HEK293T (cell line): ENCODE measurements at places on chromosomes 1 and 21.

DNA sequence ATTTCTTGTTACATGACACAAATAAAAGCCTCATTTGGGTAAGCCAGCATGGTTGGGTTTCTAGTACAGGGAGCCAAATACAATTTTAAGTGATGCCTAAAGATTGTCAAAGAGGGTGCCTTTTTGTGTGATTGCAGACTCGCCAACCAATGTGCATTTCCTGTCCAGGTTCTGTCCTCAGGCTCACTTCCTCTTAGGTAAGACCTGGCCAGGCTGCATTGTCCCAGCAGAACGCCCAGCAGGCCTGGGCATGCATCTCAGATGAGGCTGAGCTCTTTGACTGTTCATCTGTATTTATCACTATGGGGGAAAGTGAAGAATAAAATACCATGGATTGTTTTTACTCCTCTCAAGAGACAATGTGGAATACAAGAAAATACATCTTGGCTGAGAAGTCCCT, 49.7 kb downstream of the KCNC4 start:
- no peak for DNase-seq

GRCh38 chr21:33755354-33755753, 113.1 kb downstream of the ITSN1 start:
- no peak for DNase-seq

- DNase-seq, result no peak
These were observed 44.8 kb downstream of the UCHL5 start for GRCh38 chr1:193014400-193014799.

DNA sequence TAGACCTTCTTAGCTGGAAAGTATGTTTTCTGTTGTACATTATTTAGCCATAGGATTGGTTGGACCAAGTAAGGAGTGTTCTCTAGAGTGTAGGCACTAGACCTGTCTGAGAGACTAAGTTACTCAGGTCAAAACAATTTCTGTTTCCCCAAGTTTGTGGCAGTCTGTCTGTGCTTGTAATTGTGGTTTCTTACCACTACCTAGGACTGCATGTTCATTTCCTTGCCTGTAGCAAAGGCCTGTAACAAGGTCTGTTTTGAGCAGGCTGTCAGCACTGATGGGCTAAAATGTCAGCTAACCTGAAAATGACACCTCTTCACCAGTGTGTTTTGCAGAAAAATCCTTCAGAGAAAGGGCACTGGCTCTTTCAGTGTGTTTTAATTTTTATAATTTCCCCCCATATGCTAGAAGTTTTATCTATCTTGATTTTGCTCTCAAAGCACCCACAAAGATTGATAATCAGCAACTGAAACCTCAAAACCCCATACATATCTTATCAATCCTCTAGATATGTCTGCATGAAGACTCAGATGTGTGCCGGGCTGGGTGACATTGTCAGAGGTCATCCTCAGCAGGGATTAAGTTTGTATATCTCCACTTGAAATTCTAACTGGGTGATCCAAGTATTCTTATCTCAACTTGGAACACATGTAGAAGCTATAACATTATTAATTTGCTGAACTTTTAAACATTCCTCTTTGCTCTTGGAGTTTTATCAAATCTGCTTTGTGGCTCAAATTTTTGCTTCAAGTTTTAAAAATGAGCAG, 50.7 kb upstream of the ST6GALNAC3 start:
- DNase-seq, result no peak

DNA sequence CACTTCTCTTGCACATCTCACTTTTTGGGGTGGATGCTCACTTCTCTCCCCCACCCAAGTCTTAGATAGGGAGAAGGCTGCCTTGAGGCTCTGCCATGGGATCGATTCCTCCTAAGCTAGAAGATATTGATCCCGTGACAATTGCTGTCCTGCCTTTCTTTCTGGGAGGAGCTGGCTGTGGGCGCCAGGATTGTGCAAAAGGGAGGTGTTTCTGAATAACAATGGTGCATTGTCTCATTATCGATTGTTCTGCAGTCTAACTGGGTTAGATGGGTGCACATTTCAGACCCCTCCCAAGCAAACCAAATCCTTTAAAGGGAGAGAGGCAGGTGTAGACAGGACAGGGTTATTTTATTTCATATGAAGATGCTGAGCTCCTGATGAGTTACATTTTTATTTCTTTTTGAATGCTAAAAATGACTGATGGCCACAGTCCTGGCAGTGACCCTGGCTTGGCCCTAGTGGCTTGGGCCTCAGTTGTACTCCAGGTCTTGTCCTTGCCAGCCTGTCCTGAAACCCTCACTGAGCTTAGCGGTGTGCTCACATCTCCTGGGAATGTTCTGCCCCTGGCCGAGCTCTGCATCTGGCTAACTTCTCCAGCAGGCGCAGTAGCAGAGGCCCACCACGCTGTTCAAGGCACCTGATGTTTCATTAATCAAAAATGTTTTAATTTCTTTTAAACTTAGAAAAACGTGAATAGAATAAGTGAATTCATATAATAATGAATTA, 99.0 kb upstream of the KAZN start:
- DNase-seq, result no peak

- DNase-seq, result no peak
These were observed 258.4 kb upstream of the DPYD start for GRCh38 chr1:98179151-98179773.

- no peak for DNase-seq
These were observed 9.7 kb upstream of the FTCD start for GRCh38 chr21:46165098-46165497.

- no peak for DNase-seq
These were observed 39.0 kb downstream of the TMCC2 start for GRCh38 chr1:205266611-205267305.

DNA sequence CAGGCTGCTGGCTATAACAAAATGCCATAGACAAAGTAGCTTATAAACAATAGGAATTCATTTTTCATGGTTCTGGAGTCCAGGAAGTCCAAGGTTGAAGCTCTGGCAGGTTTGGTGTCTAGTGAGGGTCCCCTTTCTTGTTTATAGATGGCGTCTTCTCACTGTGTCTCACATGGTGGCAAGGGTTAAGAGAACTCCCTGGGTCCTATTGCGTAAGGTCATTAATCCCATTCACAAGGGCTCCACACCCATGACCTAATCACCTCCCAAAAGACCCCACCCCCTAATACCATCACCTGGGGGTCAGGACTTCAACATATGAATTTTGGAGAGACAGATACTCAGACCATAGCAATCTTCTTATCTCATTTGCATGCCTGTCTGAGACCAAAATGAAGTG, 108.9 kb upstream of the USP25 start:
- no peak for DNase-seq

DNA sequence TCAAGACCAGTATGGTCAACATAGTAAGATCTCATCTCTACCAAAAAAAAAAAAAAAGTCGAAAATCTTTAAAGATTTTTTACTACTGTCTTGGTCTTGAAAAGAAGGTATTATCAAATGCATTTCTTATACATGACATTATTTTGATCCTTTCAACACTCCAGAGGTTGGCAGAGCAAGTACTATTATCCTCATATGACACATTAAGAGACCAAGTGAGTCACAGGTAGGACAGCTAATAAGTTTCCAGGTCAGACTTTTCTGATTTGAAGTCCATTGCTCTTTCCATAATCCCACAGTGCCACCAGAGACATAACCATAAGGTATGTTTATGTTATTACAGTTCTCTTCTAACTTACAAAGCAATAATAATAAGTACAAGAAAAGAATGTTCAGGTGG, 15.2 kb downstream of the DBT start:
- no peak for DNase-seq

DNA sequence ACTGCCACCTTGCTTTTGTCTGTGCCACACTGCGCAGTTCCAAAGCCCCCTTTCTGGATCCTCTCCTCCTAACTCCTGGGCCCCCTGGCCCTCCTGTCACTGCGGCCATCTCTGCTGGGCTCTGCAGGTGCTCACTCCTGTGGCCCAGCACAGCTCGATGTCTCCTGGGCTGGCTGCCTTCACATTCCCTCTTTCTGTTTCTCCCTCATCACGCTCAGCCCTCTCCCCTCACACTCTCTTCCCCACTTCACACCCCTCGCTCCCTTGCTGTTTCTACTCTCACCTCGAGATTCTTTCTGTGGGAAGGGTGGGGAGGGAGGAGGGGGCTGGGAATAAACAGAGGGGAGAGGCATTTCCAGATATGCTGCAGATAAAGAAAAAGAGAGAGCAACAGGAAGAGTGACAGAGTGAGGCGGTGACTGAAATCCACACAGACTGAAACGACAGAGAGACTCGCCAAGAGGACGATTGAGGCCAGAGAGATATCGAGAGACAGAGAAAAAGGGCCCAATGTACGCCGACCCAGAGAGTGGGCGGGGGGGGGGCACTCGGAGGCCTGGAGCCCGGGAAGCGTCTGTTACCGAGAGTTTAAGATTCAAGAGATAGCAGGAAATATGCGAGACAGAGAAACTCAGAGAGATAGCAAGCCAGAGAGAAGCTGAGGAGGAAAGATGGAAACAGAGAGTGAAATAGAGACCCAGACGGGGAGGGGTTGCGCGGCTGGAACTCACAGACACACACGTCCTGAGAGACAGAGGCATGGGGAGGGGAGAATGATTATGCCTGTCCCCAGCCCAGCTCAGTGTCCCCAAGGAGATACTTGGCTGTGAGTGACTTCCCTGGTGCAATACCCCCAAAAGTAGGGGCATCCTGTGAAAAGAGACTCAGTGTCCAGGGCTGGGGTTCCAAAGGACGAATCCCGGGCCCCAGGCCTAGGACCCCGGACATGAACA, 666 bp downstream of the CSF3R start:
- no peak for DNase-seq

- no peak for DNase-seq
These were observed 26.2 kb downstream of the NAV1 start for GRCh38 chr1:201565024-201565730.

GRCh38 chr1:115251856-115252255, 86.2 kb downstream of the NGF start:
- no peak for DNase-seq

GRCh38 chr1:28392027-28392652, 22.6 kb downstream of the PHACTR4 start:
- DNase-seq, result no peak

GRCh38 chr1:46690931-46691421, 19.3 kb downstream of the TEX38 start:
- no peak for DNase-seq

DNA sequence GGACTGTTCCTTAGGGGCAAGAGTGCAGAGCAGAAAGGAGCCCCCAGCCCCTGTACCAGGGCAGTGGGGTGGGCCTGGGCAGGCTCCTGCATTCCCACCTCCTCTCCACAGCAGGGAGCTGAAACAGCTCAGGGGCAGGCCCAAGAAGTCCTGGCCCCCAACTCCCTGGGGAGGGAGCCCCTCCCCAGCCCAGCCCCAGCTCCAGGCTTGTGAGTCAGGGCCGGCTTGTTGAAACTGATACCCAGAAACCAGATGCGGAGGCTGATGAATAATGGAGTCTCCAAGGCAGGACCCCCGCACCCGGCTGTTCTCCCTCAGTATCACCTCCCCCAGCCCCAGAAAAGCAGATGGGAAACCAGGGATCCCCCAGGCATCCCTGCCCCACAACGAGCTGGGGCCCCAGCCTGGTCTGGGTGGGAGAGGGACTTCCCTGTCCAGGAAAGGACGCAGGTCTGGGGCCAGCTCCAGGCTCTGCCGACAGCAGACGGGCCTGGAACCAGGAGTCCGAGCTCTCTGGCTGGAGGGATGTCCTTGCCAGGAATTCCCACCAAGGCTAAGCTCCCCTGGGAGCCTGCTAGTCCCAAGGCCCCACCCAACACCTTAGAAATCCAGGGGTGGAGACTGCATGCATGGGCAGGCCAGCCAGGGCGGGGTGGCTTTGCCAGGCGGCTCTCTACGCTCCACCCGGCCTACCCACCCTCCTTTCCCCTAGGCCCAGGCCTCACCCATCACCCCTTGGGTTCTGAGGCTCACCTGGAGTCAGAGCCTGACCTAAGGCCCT, 2.7 kb downstream of the PLEKHG5 start:
- no peak for DNase-seq
